Activated CD4-positive, CD25-positive, alpha-beta regulatory T cell (primary cell): ENCODE measurements at places on chromosomes 6 and 20.

- no peak for DNase-seq
These were observed 86.0 kb downstream of the SESN1 start for GRCh38 chr6:109008537-109009235.

GRCh38 chr20:434221-434620, 26.1 kb downstream of the RBCK1 start:
- no peak for DNase-seq

- no peak for DNase-seq
These were observed 175.1 kb upstream of the PDE10A start for GRCh38 chr6:165837948-165838745.

DNA sequence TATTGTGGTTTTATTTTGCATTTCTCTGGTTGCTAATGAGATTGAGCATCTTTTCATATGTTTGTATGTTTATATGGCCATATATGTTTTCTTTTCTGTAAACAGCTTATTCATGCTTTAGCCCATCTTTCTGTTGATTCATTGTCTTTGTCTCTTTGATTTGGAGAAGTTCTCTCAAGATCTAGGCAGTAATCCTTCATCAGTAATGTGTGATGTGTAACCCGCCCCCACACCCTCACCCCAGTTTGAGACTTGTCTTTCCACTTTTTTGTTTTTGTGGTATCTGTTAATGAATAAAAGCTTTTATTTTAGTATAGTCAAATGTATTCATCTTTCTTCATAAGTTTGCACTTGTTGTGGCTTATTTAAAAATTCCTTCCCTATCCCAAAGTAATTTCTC, 26.0 kb downstream of the ZC3H12D start:
- no peak for DNase-seq

DNA sequence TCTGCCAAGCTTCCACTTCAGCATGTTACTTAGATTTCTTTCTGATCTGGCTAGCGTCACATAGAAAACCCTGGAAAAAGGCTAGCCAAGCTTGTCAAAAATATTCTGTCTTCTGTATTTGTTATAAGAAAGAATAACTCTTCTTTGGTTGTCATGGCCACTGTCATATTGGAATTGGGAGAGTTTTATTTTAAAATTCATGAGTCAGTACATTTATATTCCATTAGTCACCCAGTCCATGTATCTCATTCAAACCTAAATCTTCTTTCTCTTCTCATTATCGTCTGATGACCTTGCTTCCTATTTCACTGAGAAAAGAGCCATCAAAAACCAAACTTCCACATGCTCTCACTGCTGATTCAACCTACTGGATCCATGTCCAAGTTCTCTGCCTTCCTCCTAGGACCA, 65.7 kb downstream of the EPM2A start:
- DNase-seq, result no peak

DNA sequence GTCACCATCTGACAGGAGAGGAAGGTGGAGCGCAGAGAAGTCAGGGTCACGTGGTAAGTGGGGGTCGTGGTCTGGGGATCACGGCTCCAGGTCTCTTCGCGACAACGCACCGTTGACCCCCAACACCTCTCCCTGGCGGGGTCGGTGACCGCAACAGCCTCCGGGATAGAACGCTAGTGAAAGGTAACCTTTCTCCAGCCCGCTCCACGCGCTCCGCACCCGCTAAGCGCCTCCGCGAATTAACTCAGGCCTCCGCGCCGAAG, 600 bp upstream of the SYNJ2 start:
- no peak for DNase-seq

DNA sequence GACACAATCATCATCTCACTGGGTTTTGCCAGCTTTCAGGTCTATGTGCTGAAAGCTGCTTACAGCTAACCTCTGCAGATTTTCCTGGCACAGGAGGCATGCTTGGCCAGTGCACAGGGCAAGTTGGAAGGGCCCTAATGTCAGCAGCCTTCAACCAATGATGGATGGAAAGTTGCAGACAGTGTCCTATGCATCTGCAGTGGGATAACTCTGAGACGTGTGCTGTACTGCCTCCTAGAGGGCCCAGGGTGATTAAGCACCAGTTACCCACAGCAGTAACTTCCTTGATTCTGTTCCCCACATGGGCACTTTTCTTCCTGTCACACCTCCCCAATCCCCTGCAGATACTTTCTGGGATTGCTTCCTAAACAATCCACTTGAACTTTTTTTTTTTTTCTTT, 38.6 kb downstream of the OVOL2 start:
- no peak for DNase-seq
